LHCN-M2 (cell line): ENCODE measurements at places on chromosomes 4 and X.

DNA sequence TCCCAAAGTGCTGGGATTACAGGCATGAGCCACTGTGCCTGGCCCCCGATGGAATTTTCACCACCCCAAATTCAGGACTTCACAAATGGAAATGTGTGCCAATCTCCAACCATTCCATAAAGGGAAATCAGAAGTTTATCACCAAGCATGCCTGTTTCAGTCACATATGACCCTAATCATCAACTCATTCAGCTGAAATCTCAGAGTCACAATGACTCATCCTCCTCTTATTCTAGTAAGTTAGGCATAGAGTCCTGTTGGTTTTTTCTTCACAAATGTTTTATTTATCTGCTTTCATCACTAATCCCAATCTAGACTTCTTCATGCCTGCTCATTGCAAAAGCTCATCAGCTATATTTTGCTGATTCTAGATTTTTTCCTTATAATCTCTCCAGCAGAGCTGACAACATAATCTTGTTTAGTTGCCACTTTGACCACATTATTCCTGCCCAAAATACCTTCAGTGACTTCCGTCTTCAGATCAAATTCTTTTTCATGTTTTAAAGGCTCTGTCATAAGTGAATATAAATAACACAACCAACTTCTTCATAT lies 83.3 kb downstream of the SLC7A11 start:
- DNase-seq, result peak; percentile 78

DNA sequence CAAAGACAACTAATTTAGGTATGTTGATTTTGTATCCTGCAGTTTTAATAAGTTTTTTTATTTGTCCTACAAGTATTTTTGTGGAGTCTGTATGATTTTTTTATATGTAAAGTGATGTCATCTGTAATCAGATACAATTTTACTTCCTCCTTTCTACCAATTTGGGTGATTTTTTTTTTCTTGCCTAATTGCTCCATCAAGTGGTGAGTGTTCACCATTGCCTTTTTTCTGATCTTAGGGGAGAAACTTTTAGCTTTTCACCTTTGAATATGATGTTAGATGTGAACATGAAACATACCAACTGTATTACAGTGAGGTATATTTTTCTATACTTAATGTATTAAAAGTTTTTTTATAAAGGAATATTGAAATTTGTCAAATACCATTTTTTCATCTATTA lies 362.3 kb downstream of the PABPC4L start:
- DNase-seq, result peak; percentile 30

DNA sequence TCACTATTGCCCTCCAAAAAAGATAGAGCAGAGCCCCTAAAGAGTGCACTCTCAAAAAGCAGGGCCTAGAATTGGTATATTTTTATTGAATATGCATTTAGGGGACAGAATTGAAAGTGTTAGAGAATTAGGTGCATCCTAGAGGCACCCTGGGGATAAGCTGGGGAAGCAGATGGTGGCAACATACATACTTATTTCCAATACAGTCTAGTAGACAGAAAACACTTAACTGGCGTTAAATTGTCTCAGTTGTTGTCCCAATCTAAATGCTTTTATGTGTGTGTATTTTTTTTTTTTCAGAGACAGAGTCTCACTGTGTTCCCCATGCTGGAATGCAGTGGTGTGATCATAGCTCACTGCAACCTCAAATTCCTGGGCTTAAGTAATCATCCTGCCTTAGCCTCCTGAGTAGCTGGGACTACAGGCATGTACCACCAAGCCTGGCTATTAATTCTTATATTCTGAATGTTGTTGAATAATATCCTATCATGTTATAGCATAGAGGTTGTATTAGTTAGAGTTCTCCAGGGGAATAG lies 481.8 kb downstream of the GRXCR1 start:
- peak; percentile 13 for DNase-seq

DNA sequence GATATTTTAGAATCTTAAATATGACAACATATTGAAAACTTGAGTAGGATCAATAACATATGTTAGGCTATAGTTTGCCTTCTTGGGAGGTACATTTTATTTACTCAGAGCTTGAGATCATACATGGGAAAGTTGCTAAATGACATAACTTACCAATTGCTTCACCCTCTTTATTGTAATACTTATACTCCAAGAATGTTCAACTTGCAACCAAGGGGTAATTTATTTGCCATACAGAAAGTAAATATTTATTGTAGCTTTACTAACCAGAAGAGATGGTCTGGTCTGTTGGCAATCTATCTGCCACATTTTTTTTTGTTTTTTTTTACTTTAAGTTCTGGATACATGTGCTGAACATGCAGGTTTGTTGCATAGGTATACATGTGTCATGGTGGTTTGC lies 426.6 kb downstream of the ARHGAP24 start:
- no peak for DNase-seq

DNA sequence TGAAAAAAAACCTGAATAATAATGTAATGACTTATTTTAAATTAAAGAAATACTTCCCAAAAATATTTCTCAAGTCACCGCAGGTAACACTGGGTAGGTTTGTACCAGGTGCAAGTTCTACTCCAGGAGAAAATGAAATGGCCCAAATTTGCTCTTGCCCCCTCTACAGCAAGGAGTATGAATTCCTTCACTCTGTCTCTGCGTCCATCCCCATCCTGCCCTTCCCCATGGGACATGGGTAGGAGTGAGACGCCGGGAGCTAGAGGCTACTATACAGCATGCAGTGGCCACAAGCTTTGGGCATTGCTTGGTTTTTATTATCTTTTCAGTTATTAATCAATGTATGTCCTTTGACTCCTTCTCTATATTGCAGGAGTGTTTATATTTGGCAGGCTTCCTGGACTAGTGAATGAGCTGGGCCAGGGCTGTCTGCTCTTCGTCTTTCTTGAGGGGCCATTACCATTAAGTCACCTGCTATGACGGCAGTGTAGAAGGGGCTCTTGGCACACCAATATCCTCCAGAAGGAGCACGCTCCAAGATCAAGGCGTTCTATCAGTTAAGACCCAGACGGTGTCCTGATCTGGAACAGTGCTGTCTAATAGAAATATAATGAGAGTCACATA lies 149.6 kb downstream of the ENPP6 start:
- no peak for DNase-seq

DNA sequence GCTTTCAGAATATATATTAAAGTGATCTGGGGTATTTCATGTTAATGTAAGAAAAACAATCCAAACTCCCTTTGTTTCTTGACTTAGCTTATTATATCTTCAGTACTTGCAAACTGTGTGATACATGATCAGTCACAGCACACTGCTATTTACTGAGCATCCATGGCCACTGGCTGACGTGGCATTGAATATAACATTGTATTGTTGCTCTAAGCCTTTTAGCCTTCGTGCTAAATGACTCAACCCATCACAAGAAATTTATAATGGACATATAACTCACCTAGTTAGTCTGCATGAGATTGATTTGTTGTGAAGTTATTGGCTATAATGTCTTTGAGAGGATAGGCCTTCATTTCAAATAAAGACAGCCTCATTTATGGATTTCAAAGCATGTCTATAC lies 642.6 kb downstream of the IL1RAPL1 start:
- peak; percentile 39 for DNase-seq

- peak; percentile 19 for DNase-seq
These were observed 201.4 kb downstream of the CCNG2 start for GRCh38 chr4:77358315-77358928.

GRCh38 chr4:41058426-41058825 lies 155.9 kb downstream of the APBB2 start:
- DNase-seq, result peak; percentile 26

DNA sequence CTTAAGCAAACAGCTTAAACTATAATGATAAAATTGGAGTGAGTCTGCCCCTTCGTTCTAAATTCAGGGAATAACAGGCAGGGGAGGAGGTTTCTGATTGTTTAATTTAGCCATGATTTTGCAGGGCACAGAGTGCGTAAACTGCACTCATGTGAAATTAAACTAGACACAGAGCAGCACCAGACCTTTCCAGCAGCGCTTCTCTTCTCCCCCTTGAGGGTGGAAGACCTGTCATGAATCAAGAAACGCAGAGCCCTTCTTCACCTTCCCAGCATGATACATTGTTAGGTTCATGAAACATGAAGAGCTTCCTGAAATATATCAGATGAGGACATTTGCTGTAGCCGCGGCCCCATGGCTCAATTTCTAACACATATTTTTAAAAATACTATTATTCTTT lies 63.1 kb downstream of the FAM114A1 start:
- DNase-seq, result no peak

DNA sequence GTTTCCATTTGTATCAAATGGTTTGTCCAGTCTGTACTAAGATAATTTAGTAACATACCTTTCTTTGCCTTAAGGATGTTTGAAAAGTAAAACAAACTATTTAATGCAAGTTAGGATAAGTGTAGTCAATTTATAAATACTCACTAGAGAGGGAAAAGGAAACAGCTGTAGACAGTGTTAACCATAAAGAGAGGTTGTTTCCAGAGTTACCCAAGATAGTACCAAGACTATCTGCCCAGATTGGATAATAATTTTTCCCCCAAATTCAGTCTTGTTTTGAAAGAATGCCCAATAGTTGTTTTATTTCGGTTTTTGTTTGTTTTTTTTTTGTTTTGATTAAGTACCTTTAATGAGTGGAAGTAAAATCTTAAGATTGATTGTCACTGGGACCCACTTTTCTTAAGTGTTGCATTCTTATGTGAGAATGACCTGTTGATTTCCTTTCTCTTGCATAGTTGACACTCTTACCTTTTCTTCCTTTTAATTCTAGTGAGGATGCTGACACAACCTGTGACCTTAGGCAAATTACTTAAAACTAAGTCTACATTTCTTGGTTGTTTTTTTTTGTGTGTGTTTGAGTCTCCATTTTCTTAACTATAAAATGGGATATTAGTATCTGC lies 12.8 kb downstream of the AFF1 start:
- no peak for DNase-seq

DNA sequence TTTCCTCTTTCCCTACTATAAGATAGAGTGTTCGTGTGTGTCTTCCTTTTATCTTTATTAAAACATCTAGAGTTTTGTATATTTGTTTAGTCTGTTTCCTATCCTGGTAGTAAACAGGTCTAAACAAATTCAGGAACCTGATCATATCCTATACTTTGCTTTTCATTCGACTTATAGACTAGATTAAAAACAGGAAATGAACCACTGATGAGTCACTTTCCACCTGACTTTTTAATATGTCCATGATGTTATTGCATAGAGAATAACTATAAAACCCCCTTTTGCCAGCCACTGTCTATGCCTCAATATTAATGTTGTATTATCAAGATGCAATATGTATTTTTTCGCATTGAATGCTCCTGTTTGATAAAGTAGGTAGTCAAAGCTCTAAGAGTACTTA lies 1794.0 kb downstream of the STIM2 start:
- DNase-seq, result no peak

DNA sequence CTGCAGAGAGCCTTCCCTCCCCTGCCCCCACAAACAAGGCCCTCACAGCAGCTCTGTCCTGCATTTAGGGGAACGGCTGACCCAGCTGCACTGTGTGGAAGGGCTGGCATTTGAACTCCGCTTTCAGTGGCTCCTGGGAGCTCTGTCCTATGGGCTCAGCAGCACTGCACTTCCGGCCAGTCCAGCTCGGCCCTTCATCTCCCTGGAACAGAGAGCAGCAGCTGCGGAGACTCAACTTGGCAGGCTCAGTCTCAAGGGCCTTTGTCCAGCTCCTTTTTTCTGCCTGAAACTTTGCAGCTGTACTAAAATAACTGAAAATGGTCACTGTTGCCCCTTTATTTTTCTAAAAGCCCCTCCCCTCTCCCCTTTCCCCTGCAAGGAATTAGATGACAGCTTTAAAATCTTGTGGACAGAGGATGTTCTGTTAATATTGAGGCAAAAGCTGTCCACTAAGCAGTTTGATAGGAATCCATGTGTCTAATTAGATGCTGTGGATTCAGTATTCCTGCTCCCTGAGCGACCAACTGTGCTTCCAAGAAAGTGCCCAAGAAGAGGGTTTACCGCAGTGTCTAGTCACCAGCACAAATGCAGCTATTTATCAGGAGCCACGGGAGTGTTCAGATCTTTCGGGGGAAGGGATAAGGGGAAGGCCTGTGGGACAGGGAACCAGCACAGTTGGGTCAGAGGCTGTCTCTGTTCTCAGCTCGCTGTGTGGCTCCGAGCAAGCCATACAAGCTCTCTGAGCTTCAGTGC lies 133.1 kb downstream of the AFAP1 start:
- peak; percentile 87 for DNase-seq

DNA sequence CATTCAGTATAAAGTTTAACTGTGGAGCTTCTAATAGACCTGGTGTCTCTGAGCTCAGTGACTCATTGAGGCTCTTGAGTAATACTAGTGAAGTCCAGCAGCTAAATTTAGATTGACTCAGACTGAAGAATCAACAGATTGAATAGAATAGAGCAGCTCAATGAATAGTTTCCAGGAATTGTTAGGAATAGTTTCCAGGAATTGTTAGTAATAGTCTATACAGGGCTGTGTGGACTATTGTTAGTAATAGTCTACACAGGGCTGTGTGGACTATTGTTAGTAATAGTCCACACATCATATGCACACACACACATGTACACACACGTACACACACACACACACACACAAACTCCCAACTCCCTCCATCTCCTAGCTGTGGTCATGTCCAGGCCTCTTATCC lies 3.0 kb downstream of the GIMD1 start:
- peak; percentile 89 for DNase-seq

- peak; percentile 0 for DNase-seq
These were observed 32.4 kb downstream of the MAGEC1 start for GRCh38 chrX:141936080-141936479.

- no peak for DNase-seq
These were observed 115.1 kb upstream of the SFRP2 start for GRCh38 chr4:153904011-153904410.

- peak; percentile 86 for DNase-seq
These were observed 6.4 kb downstream of the CXCL3 start for GRCh38 chr4:74032064-74032463.

GRCh38 chr4:25666031-25666630 lies 10.5 kb downstream of the SLC34A2 start:
- no peak for DNase-seq

DNA sequence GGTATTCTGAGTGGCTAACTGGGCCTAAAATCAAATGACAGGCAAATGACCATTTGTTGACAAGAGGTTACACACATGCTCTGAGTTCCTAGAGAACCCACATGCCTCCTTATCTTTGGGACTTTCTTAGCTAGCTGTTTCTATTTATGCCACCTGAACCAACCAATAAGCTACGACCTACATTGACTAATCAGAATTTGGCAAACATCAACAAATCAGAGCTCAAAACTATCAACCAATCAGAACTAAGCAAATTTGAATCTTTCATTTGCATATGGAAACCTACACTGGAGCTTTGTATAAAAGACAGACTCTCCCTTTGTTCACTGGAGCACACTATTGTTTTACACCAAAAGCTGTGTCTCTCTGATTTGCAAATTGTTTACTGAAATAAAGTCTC lies 192.0 kb downstream of the CXXC4 start:
- no peak for DNase-seq

GRCh38 chrX:14506866-14507265 lies 22.5 kb upstream of the GLRA2 start:
- no peak for DNase-seq
